ENCODE measurements at places on chromosomes 11 and 22.

DNA sequence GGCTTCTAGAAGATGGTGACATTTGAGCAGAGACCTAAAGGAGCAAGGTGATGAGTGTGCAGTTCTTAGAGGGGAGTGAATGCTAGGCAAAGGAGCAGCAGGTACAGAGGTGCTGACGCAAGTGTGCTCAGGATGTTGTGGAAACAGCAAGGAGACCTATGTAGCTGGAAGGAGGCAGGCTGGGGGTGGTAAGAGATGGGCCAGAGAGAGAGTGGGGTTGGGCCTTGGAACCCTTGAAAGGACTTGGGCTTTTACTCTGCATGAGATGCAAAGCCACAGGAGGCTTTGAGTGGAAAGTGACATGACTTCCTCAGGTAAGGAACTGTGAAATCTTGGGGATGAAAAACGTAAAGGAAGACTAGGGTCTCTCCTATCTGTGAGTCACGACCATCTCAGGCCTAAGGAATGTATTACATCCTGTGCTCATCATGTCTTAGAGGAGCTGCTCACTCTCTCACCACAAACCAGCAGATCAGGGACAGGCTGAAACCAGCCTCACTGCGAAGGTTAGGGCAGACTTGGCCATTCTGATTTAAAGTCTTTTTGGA, 65.4 kb downstream of the MICAL2 start:
- DNase-seq: no peak

- DNase-seq: no peak
These were observed 7.9 kb downstream of the TCN2 start for GRCh38 chr22:30614879-30615278.

GRCh38 chr22:37817705-37818408, 5.3 kb upstream of the GALR3 start:
- DNase-seq: peak; percentile 95

GRCh38 chr11:72179049-72179803, 12.7 kb upstream of the FOLR1 start:
- DNase-seq: no peak

- DNase-seq: no peak
These were observed 23.2 kb downstream of the MFNG start for GRCh38 chr22:37462983-37463382.

DNA sequence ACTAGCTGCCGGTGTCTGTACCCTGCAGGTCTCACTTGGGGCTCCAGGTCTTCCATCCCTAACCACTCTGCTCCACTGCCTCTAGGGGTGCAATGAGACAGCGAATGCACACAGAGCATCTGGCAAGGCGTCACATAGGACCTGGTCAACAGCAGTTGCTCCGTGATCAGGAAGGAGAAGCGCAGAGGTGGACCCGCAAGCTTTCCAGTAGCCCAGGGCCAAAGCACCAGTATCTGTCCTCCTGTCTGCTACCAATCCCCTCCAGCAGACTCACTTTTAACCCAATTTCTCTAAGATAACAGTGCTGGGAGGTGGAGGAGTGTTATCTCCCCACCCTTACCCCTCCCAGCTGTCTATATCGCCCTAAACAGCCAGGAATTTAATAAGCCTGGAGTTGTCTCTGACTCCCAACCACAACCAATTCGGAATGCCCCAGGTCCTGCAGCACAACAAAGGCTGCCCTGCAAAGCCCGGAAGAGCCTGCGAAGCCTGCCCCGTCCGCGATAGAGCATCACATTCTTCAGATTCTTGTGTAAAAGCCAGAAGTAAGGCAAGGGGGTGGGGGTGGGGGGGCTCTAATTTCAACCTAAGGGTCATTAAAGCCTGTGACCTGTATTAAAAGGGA, 19.3 kb downstream of the MYH9 start:
- DNase-seq: no peak

DNA sequence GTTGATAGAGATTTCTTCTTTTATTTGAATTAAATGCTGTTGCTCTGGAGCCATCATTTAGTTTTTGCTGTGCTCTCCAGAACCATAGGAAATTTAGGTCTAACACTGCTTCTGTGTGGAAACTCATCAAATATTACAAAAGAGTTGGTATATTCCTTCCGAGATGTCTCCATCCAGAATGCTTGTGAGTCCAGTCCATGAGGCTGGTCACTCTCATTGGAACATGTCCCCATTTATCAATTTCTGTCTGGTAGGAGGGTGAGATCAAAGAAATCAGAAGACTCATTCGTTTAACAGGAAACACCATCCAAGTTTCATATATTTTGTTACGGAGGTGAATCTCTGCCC, 52.4 kb upstream of the LMO2 start:
- DNase-seq: no peak

- DNase-seq: no peak
These were observed 48.8 kb downstream of the MCHR1 start for GRCh38 chr22:40727964-40728615.

GRCh38 chr22:37185646-37186227, 2.3 kb downstream of the C1QTNF6 start:
- no peak for DNase-seq

GRCh38 chr11:75024764-75025211, 36.1 kb downstream of the NEU3 start:
- no peak for DNase-seq

DNA sequence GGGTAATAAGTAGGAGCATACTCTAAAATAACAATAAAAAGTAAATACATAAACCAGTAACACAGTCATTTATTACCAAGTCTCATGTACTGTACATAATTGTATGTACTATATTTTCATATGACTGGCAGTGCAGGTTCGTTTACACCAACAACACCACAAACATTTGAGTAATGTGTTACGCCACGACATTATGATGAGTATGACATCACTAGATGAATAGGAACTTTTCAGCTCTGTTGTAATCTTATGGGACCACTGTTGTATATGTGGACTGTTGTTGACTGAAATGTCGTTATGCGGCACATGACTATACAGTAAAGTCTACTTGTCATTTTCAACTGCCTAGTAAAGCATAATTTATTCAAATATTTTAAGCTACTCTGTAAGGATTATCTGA, 18.6 kb downstream of the KIF18A start:
- DNase-seq: no peak

All from GM13976 (cell line).